ENCODE measurements at places on chromosomes 7 and 10.

- DNase-seq: no peak
Measured at GRCh38 chr10:42941295-42941644, 135.6 kb upstream of the RET start.

DNA sequence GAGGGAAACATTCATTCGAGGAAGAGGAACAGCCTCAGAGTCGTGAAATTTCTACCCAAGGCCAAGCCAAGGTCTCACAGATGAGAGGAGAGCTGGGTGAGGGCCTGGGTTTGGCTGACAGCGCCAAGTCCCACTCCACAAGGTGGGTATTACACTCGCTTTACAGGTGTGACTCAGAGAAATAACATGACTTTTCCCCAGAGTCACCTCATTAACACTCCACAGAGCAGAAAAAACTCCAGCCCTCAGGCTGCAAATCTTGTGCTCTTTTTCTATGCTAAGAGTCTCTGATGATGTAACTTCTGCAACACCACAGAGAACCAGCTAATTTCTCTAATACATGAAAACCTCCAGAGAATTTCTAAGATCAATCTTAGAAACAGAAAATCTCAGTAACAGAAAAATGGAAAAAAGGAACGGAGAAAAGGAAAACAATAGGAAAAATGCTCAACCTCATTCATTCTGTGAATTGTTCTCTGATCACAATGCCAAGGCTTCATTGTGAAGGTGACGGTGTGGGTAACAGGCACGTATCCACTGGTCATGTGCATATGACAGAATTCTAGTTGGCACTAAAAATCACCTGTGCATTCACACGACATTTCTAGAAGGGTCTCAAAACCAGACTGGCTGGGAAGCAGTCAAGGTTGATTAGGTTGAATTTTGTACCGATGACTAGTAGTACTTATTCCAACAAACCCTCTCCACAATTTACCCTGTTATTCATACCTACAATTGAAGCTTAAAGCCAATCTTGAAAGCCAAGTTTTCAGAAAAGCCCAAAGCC lies 20.3 kb downstream of the YWHAG start:
- DNase-seq: no peak

GRCh38 chr7:2260820-2261219 lies 18.8 kb downstream of the NUDT1 start:
- DNase-seq: no peak

GRCh38 chr7:46630031-46630430 lies 709.0 kb upstream of the IGFBP3 start:
- DNase-seq: no peak

DNA sequence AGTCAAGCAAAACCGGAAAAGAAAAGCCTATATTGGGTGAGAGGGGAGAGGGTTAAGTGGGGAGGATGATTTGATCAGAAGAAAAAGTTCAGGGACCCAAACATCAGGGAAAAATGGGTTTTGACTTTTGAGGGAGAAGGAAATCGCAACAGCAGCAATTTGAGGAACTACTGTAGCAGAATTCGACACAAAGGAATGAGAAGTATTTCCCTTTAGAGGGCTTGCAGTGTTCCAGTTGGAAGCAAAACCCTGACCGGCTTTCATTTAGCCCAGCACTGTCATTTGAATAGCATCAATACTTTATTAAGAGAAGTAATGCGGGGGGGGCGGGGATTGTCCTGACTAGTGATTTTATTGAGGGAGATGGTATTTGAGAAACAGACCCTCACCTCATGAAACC lies 37.2 kb upstream of the GATA3 start:
- DNase-seq: no peak

- DNase-seq: no peak
Measured at GRCh38 chr7:105829681-105830322, 46.6 kb downstream of the ATXN7L1 start.

GRCh38 chr7:65809259-65809981 lies 63.5 kb upstream of the VKORC1L1 start:
- no peak for DNase-seq

Measured in GM12891 (cell line).